ENCODE measurements at places on chromosomes 4 and X. TPM values are rescaled to one million over a fixed set of nuclear protein-coding genes. Genes with fewer than 3 reads are reported as not detected.

Gene GSX2
- 3.2 TPM for total RNA-seq

Gene PNMA6F
- 6.9 TPM for total RNA-seq

Gene MMRN1
- 6.2 TPM for total RNA-seq

Gene ABLIM2
- total RNA-seq: 30.0 TPM

Gene PDE6B
- total RNA-seq: 9.2 TPM

Gene PRICKLE3
- total RNA-seq: 0.69 TPM

Gene PCDH10
- 173 TPM for total RNA-seq

Gene TCEAL6
- 10.1 TPM for total RNA-seq

Gene SASH3
- 3.2 TPM for total RNA-seq

Gene ASB9
- total RNA-seq: 1.2 TPM

Gene GBA3
- 0.23 TPM for total RNA-seq

Gene MID2
- total RNA-seq: 45.0 TPM

Gene CCNI
- 444 TPM for total RNA-seq

Gene SPATA4
- total RNA-seq: 2.3 TPM

Gene UFSP2
- 52.1 TPM for total RNA-seq

Gene HSD17B13
- 0.69 TPM for total RNA-seq

Gene SHROOM4
- total RNA-seq: 3.0 TPM

Gene ARMCX6
- 22.4 TPM for total RNA-seq

Gene FRG2
- total RNA-seq: not detected
